Activated CD4-positive, CD25-positive, alpha-beta regulatory T cell treated with anti-CD3 and anti-CD28 coated beads, Interleukin-2, amount 50 U/mL, for 24 hours (primary cell): ENCODE measurements at places on chromosomes 4 and X.

DNA sequence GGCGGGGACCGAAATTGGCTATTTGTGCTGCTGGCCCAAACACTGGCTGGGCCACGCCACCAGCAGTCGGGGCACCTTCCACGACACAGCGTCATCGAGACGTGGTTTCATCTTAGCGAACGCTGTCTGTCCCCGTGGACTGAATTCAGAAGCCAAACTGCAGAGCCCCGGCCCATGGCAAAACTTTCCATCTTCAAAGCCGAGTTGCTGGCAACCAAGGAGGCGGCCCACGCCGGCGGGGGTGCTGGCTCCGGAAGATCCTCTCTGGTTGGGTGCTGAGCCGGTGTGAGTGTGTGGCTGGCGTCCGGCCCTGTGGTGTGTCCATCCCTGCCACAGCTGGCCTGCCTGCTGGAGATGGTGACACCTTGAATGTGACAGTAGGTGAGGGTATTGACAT, 96.6 kb upstream of the ADRA2C start:
- no peak for ATAC-seq

DNA sequence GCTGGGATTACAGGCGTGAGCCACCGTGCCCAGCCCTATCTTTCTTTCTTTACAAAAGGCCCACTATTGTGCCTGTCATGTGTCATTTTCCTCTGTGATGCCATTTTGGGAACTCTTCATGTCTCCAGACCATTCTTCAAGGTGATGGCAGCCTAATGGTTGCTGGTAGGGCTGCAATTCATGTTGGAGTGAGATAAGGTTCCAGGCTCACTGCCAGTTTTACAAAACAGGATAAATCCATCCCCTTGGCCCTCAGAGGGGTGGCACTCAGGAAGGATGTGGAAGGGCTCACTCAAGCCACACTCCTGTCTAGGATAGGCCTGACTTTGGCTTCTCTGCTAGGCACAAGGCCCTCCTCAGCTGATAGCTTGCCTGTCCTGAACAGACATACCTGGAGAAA, 3.8 kb downstream of the TCEAL9 start:
- ATAC-seq, result no peak

- no peak for ATAC-seq
These were observed 43.1 kb downstream of the BTC start for GRCh38 chr4:74751247-74751646.

DNA sequence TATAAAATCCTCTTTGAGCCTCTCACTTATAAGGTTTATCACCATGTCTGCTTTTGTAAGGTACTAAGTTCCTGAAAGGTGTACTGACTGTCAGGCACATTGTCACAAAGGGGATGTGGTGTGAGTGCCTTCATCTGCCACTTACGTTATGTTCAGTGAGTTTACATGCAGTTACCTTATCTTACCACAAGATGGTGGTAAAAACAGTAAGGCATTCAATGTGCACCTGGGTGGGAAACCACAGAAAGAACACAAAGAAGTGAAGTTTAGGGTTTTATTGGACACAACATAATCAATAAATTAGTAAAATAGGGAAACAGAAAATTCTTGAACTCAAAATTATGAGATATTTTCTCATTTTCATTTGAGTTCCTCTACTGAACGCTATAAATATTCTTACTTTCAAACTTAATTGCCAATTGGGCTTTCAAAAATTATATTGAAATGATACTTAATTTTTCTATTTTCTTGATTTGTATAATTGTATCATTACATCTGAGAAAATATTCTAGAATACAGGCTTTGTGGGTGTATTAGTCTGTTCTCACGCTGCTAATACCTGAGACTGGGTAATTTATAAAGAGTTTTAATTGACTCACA, 650.8 kb downstream of the PCDH7 start:
- no peak for ATAC-seq

DNA sequence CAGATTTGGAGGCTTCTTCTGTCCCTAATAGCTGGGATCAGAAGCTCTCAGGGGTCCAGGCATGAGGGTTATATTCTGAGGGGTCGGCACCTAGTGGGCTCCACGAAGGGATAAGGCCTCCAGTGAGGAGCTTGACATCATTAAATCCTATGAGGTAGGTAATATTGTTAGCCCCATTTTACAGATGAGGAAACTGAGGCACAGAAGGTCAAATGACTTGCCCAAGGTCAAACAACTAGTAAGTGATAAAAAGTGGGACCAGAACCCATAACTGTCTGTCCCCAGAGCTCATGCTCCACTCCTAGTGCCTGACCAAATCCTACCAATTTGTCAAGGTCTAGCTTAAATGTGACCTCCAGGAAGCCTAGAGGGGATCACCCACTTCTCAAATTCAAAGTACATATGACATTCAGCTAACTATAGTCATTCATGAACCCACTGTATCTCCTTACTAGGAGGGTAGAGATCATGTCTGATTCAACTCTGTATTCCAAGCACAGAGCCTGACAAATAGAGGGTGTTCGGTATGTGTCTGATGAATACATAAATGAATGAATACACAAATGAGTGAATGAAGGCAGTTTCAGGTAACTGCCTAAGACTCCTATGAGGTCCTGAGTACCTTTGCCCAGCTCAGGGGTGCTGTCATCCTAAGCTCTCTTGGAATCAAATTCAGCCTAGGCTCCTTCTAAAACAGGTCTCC, 43.3 kb downstream of the SMC1A start:
- ATAC-seq, result peak; percentile 13

GRCh38 chr4:781493-782216, 44.3 kb downstream of the CPLX1 start:
- peak; percentile 97 for ATAC-seq

- no peak for ATAC-seq
These were observed 44.1 kb downstream of the SLC16A2 start for GRCh38 chrX:74465424-74465823.

DNA sequence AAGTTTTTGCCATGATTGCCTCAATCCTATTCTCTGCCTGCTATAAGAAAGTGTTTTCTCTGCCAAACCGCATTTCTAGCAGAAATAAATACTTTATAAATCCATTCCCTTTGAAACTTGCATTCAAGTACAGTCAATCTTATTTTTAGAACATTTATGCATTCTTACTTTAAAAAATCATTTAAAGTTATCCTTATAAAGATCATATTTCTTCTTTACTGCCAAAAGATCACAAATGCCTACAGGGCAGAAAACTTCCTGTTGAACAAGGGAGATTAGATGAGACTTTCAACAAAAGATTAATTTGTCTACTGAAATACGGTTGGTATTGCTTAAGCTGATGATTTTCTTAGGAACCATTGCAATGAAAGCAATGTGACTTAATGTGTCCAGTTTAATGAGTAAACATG, 207.2 kb upstream of the SLIT2 start:
- ATAC-seq, result no peak

DNA sequence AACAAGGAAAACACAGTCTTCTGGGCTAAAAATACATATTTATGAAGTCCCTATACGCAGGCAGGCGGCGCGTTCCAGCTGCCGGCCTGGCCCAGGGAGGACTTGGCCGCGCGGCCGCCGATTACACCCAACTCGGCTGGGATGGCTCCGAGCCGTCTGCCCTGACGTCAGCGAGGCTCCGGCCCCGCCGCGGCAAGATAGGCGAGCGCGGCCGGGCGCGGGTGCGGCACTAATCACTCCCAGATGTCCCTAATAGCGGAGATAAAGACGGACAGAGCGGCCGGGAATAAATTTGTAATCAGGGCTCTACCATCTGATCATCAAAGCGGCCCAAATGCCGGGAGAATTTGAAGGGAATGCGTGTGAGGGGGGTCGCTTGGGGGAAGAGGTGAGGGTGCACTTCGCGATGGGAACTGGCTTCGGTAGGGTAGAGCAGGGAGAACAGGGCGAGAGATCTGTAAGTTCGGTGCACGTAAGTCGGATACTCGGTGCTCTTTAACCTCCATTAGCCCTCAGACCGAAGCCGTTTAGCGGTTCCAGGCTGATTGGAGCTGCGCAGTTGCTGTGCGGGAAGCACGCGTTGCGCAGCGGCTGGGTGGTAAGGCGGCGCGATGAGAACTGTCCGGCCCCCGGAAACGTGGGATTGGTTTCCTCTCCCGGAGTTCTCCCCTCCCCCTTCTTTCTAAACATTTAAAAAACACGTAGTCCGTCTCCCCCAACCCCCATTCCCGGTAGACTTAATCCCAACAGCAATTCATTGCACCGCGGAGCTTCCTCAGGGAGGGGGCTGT, 7.7 kb downstream of the HAND2 start:
- ATAC-seq, result no peak

DNA sequence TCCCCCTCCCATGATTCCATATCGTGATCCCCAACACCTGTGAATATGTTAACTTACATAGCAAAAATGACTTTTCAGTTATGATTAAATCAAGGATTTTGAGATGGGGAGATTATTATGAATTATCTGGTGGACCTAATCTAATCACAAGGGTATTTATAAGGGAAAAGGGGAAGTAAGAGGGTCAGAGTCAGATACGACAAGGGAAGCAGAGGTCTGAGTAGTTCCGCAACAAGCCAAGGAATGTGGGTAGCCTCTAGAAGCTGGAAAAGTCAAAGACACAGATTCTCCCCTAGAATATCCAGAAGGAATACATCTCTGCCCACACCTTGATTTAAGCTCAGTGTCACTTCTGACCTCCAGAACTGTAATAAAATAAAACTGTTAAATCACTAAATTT, 1.0 kb upstream of the IL13RA1 start:
- no peak for ATAC-seq

GRCh38 chr4:43471950-43472349, 579.4 kb downstream of the GRXCR1 start:
- no peak for ATAC-seq
